T-helper 9 cell (primary cell): ENCODE measurements at places on chromosomes 6 and 20.

DNA sequence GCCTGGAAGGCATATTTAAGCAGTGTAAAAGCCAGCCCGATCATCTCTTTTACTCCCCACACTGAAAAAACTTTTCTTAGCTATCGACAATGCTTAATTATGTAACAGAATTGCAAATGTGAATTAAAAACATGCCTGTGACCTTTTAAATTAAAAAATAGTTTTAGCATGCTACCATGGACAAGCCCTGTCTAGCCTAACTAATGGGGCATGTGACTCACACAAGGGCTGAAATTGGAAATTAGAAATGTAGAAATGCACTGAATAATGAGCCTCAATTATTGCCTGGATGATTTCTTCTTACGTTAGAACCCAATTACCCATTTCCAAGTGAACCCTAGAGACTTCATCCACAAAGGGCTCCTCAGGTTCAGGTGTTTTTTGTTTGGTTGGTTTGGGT is 82.7 kb downstream of the SIM1 start:
- no peak for DNase-seq

GRCh38 chr20:709991-710779 is 34.6 kb upstream of the SCRT2 start:
- DNase-seq = no peak

DNA sequence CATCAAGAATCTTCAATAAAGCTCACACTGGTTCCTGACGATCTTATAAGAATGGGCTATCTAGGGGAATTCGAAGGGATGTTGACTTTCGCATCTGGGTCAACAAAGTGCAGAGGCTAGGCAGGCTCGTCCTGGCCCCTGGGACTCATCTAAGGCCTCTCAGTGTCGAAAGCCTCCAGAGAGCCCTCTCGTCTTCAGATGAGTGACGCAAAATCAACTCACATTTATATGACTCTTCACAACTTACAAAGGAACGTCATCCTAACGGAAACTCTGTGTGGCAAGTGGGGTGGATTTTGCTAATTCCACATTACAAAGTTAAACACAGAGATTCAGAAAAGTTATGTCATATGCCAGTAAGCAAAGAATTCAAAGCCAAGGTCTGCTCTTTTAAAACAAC is 270.5 kb upstream of the EXOC2 start:
- no peak for DNase-seq

- no peak for DNase-seq
Observed at GRCh38 chr6:36821581-36822335, 17.5 kb downstream of the CPNE5 start.

- DNase-seq = no peak
Observed at GRCh38 chr20:50516180-50516934, 6.2 kb downstream of the PTPN1 start.
